ENCODE measurements at places on chromosomes 12 and 14. TPM values are rescaled to one million over a fixed set of nuclear protein-coding genes. Genes with fewer than 3 reads are reported as not detected.
A peak's percentile ranks its signal among the peaks of the same experiment; 100 is the strongest.

The PZP gene
- not detected for total RNA-seq

The P3H3 gene
- 13.0 TPM for total RNA-seq

The KRT83 gene
- total RNA-seq, result not detected

The GPRC5D gene
- total RNA-seq, result 0.48 TPM

The MUCL1 gene
- not detected for total RNA-seq

The TEDC1 gene
- 10.8 TPM for total RNA-seq

The FOXN4 gene
- not detected for total RNA-seq

The PIWIL1 gene
- total RNA-seq, result not detected

DNA sequence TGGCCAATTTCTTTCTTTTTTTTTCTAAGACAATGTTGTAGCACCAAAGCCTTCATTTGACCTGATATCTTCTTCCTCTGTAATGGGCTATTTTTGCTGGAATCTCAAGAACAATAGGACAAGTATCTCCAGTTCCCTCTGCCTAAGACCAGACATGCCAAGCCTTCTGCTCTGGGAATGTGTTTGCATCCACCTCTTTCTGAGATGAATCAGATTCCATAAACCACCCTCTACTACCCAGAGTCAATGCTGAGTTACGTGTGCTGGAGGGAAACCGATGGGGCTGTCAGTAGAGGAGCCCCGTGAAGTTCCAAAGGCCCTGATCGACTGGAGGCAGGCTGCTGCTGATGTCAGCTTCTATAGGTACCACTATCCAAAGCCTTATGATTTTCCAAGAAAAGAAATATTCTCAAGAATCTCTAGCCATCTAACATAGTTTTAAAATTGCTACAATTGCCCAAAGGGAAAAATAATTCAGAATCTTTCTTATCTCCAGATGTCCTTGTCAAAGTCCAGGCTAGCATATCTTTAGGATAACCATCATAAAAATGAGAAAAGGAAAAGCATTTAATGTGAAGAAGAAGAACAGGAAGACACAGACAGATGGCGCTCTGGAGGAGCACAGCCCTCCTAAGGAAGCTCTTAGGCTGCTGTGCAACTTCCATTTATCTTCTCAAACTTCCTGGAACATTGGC, 101.9 kb downstream of the SLC8A3 start:
- H3K4me1 ChIP-seq, result no peaks in the 10 kb centered on the region
- no peak overlapping the region for H3K27ac ChIP-seq
- no peak overlapping the region for H3K4me3 ChIP-seq
- peaks cover 10% of the 10 kb centered on the region for H3K27me3 ChIP-seq
- no peaks in the 10 kb centered on the region for H3K36me3 ChIP-seq
- peak; percentile 11 for DNase-seq

- no peaks in the 10 kb centered on the region for H3K36me3 ChIP-seq
- no peak for DNase-seq
- H3K4me1 ChIP-seq, result peaks cover 8% of the 10 kb centered on the region
- H3K4me3 ChIP-seq, result peak within 1 kb of the TSS; percentile 28
- peak within 1 kb of the TSS; percentile 75 for H3K27ac ChIP-seq
Observed at GRCh38 chr12:81077686-81078441, at the start of gene ACSS3. Gene ACSS3, plus strand, starts transcription at chr12:81078079. Its CDS starts 42 bp downstream, at chr12:81078121.

DNA sequence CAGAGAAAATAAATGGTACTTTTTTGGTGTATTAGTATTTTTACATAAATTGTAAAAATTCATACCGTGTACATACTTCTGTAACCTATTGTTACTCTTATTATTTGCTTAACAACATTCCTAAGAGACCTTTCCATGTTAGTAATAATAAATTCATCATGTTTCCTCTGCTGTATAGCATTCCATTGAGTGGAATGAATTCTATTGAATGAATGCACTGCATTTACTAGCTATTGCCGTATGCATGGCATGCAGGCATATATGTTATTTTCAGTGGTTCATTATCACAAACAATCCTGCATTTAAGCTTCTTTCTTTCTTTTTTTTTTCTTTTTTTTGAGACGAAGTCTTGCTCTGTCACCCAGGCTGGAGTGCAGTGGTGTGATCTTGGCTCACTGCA, 137.6 kb upstream of the TBX3 start:
- no peaks in the 10 kb centered on the region for H3K36me3 ChIP-seq
- H3K27ac ChIP-seq, result no peak overlapping the region
- no peaks in the 10 kb centered on the region for H3K4me1 ChIP-seq

DNA sequence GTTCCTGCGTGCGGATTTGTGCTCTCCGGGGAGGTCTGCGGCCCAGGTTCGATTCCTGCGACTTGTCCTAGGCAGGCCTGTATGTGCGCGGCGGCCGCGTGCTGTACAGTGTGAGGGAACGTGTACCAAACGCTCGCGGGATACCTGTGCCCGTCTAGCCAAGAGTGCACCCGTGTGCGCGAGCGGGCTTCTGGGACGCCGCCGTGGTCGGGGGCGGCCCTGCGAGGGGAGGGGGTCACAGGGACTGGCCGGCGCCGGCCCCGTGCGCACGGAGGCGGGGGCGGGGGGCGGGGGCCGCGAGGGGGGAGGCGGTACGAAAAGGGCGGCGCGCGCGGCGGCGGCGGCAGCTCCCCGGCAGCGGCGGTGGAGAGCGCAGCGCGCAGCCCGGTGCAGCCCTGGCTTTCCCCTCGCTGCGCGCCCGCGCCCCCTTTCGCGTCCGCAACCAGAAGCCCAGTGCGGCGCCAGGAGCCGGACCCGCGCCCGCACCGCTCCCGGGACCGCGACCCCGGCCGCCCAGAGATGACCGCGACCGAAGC, at the start of gene DLK1:
Gene DLK1 (plus strand): TSS at position 343 of the 536 bp plus-strand sequence. CDS start 177 bp downstream, at position 520.
- no peaks in the 10 kb centered on the region for H3K36me3 ChIP-seq
- H3K4me1 ChIP-seq, result no peaks in the 10 kb centered on the region
- no peak for DNase-seq
- H3K27me3 ChIP-seq, result peaks cover 94% of the 10 kb centered on the region
- no peak within 1 kb of the TSS for H3K4me3 ChIP-seq

DNA sequence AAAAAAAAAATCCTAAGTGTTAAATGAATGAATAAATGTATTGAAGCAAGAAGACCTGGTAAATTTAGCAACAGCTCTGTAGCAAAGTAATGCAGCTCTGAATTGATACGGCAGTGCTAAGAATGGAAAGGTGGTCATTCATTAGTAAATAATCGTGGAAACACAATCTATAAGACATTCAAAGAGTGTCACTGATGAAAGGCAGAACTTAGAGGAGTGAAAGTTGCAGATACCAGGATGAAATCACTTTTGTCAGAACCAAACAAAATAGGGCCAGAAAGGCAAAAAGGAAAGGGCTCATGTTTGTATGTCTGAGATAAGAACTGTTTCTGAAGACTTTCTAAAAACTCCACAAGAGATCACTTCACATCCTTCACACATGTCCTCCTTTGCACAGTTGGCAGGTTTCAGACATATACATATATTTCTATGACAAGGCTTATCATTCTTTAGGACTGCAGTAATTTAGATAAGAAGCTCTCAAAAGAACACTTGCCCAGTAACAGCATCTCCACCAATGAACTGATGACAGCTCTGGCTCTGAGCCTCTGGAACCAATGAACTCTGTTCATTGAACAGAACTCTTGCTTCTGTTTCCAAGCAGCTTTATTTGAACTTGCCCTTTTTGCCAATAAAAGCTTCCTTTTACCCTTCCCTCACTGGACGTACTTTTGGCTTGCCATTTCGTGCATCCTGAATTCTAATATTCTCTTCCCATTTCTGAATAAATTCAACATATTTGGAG, 4.2 kb upstream of the LRR1 start:
- DNase-seq, result peak; percentile 68
- no peaks in the 10 kb centered on the region for H3K36me3 ChIP-seq
- H3K4me1 ChIP-seq, result peaks cover 42% of the 10 kb centered on the region
- H3K27ac ChIP-seq, result peak overlapping the region; percentile 96
- H3K27me3 ChIP-seq, result no peaks in the 10 kb centered on the region

DNA sequence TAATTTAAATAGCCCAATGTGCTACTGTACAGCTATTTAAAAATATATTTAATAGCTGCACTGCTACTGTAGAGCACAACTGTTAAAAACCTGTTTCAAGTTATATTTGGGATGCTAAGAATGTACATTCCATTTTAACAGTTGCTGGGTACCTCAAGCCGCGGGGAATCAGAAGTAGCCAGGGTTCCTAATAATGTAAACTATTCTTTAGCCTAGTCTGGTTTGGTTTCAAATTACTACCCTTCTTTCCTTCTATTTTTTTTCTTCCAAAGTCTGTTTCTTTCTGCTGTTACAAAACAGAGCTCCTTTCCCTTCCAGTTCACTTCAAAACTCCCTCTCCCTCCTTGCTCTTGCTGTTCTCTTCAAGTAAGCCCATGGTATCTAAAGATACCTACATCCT, 21.3 kb downstream of the SCAF11 start:
- H3K4me3 ChIP-seq, result no peak overlapping the region
- DNase-seq, result no peak
- no peaks in the 10 kb centered on the region for H3K27me3 ChIP-seq
- H3K27ac ChIP-seq, result no peak overlapping the region
